Natural killer cell treated with Interleukin-12 subunit alpha and Interleukin-12 subunit beta and Interleukin-15 and Interleukin-18, amount 100 ng/mL, for 72 hours (primary cell): ENCODE measurements at places on chromosomes 5 and 9. TPM values are rescaled to one million over a fixed set of nuclear protein-coding genes. Genes with fewer than 3 reads are reported as not detected.

GRCh38 chr5:131379723-131380122 lies 115.9 kb downstream of the CDC42SE2 start:
- H3K4me1 ChIP-seq = peaks cover 65% of the 10 kb centered on the region
- H3K27ac ChIP-seq = peak overlapping the region; percentile 96
- peak overlapping the region; percentile 86 for H3K4me3 ChIP-seq
- no peaks in the 10 kb centered on the region for H3K27me3 ChIP-seq

DNA sequence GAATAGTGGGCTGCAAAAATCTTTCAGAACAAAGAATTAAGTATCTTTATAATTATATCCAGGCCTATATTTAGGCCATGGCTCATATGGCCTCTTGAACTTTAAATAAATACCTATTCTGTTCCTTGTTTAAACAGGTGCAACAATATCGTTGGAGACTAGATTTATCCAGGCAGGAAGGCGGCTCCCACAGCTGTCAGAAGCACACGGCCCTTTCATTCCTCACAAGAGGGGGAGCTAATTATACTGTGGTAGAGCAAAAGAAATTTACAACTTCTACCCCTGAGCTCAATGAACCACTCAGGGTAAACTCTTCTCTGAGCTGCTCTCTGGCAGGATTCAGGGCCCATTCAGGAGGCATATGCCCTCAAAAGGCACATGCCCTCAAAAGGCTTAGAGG lies 31.3 kb downstream of the TMEM174 start:
- peaks cover 58% of the 10 kb centered on the region for H3K27me3 ChIP-seq
- no peak overlapping the region for H3K27ac ChIP-seq
- peaks cover 17% of the 10 kb centered on the region for H3K36me3 ChIP-seq
- no peak for DNase-seq
- H3K4me3 ChIP-seq = no peak overlapping the region

DNA sequence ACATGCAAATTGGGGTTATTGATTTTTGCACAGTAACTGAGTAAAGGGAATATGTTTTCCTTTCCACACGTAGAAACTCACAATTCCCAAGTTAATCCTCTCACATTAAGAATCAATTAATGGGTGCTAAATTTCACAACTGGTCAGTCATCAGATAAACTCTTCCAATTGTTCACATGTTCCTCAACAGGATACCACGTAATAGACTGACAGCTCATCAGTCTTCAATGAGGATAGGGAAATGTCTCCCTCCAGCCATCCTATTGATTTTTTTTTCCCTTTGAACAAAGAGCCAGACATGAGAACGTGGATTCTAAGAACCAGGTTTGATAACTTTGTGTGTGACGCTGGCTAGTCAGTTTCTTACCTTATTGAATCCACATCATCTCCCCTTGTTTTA lies 768 bp upstream of the CER1 start:
- DNase-seq = no peak
- H3K27me3 ChIP-seq = peaks cover 46% of the 10 kb centered on the region
- H3K4me3 ChIP-seq = no peak overlapping the region
- H3K36me3 ChIP-seq = no peaks in the 10 kb centered on the region

The ZNF366 gene
- total RNA-seq = not detected

- H3K4me1 ChIP-seq = no peaks in the 10 kb centered on the region
- H3K4me3 ChIP-seq = no peak overlapping the region
- no peaks in the 10 kb centered on the region for H3K27me3 ChIP-seq
- no peaks in the 10 kb centered on the region for H3K36me3 ChIP-seq
- no peak overlapping the region for H3K27ac ChIP-seq
- no peak for DNase-seq
Measured at GRCh38 chr9:110106661-110107060, 101.3 kb downstream of the C9orf152 start.

GRCh38 chr9:110255463-110256379 lies 586 bp downstream of the TXN start:
- H3K4me3 ChIP-seq = peak overlapping the region; percentile 89
- H3K36me3 ChIP-seq = peaks cover 11% of the 10 kb centered on the region
- H3K27ac ChIP-seq = peak overlapping the region; percentile 86
- peak; percentile 64 for DNase-seq
- H3K27me3 ChIP-seq = peaks cover 4% of the 10 kb centered on the region
- H3K4me1 ChIP-seq = peaks cover 39% of the 10 kb centered on the region

- H3K27ac ChIP-seq = no peak overlapping the region
- no peak for DNase-seq
- peaks cover 11% of the 10 kb centered on the region for H3K27me3 ChIP-seq
- no peaks in the 10 kb centered on the region for H3K36me3 ChIP-seq
- no peaks in the 10 kb centered on the region for H3K4me1 ChIP-seq
Measured at GRCh38 chr5:107594253-107595045, 76.3 kb downstream of the EFNA5 start.

The LRRC19 gene
- not detected for total RNA-seq

DNA sequence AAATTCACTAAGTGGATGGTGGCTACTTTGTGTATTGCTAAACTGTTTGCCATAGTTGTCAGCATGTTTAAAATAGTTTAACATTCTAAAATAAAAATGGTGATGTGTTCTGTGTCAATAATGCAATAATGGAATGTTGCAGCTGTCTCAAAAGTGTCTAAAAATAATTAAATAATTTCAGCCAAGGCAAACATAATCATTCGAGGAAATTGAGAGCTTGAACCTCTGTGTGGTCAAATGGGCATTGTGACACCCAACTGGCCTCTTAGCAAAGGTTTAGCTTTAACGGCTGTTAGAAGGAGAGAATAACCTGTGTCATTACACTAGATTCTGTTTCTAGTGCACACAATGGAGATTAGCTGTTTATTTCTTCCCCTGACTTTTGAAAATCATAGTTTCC lies 278.5 kb downstream of the TMEM167A start:
- H3K36me3 ChIP-seq = no peaks in the 10 kb centered on the region
- H3K27ac ChIP-seq = no peak overlapping the region
- no peaks in the 10 kb centered on the region for H3K27me3 ChIP-seq
- peaks cover 6% of the 10 kb centered on the region for H3K4me1 ChIP-seq

The SLC34A3 gene
- total RNA-seq = not detected

The FAM221B gene
- total RNA-seq = not detected

DNA sequence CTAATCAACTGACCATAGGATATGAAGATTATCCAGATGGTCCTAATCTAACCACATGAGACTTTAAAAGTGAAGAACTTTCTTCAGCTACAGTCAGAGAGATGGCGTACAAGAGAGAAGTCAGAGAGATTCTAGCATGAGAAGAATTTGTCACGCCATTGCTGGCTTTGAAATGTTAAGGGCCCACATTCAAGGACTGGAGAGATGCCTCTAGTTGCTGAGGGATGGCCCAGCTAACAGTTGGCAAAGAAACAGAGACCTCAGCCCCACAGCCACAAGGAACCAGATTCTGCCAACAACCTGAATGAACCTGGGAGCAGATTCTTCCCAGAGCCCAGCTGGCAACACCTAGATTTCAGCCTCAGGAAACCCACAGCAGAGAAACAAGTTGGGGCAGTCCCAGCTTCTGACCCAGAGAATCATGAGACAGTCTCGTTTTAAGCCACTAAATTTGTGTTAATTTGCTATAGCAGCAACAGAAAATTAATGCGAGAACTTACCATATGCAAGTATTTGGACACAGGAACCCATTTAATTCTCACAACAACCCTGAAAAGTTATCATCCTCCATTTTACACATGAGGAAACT lies 132.0 kb downstream of the MLLT3 start:
- H3K4me3 ChIP-seq = no peak overlapping the region
- H3K27ac ChIP-seq = no peak overlapping the region
- H3K4me1 ChIP-seq = peaks cover 15% of the 10 kb centered on the region
- no peak for DNase-seq
- no peaks in the 10 kb centered on the region for H3K36me3 ChIP-seq
- no peaks in the 10 kb centered on the region for H3K27me3 ChIP-seq

DNA sequence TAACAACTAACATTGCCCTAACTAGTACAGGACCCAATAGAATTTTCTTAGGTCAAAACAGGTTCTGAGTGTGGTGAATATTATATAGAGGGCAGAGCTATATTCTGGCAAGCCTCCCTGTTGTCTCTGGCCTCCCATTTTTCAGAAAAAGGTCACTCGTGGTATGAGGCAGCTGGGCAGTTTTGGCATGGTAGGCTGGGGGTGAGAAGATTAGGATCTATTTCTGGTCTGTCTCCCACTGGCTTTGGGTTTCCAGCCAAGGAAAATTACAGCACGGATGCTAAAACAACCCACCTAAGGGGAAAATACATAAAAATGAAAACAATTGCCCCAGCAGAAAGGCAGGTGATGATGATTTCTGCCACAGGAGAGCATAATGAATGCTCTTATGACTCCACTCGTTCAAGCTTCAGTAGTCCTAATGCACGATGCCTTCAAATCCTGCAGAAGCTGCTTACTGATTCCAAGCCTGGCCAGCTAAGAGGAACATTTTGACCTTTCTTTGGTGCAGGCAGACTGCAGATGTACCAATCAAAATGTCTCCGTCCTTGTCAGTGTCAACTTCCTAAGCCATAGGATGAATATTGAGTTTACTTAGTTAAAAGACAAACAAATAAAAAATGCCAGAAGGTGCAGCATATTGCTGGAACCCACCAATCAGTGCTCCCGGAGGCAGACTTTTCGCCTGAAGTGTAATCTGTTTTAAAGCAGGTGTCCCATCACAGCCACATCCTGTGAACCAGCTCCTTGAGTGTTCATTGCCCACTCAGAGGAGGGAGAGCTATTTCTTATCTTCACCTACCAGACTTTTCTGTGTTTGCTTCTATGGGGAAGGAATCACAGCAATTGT lies 435.4 kb downstream of the ZSWIM6 start:
- no peaks in the 10 kb centered on the region for H3K27me3 ChIP-seq
- no peak for DNase-seq
- no peaks in the 10 kb centered on the region for H3K36me3 ChIP-seq
- H3K27ac ChIP-seq = no peak overlapping the region
- H3K4me1 ChIP-seq = no peaks in the 10 kb centered on the region

GRCh38 chr9:104961701-104962359 lies 33.9 kb upstream of the ABCA1 start:
- peak overlapping the region; percentile 70 for H3K27ac ChIP-seq
- H3K4me1 ChIP-seq = peaks cover 21% of the 10 kb centered on the region
- H3K27me3 ChIP-seq = peaks cover 13% of the 10 kb centered on the region

The VCAN gene
- 0.57 TPM for total RNA-seq

The PCDHA11 gene
- total RNA-seq = not detected

The BTNL3 gene
- not detected for total RNA-seq

- H3K27ac ChIP-seq = no peak overlapping the region
- H3K27me3 ChIP-seq = peaks cover 15% of the 10 kb centered on the region
- H3K4me1 ChIP-seq = no peaks in the 10 kb centered on the region
- H3K36me3 ChIP-seq = no peaks in the 10 kb centered on the region
Measured at GRCh38 chr5:5755888-5756287, 333.4 kb downstream of the ICE1 start.

The PPP3R2 gene
- not detected for total RNA-seq

DNA sequence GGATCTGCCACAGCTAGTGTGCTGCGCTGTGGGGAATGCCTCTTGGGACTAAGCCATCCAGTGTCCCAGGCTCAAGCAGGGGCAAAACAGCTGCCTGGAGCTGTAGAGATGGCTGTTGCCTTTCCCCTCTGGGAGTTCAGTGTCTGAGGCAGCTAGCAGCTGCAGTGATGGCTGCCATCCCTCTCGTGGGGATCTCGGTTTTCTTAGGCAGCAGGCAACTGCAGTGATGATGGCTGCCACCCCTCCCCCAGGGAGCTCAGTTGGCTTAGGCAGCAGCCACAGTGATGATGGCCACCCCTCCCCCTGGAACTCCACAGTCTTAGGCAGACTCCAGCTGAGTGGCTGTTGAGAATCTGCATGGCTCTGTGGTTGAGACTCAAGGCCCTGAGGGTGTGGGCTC lies 1389.2 kb upstream of the NUDT12 start:
- H3K27me3 ChIP-seq = no peaks in the 10 kb centered on the region
- H3K4me1 ChIP-seq = no peaks in the 10 kb centered on the region

DNA sequence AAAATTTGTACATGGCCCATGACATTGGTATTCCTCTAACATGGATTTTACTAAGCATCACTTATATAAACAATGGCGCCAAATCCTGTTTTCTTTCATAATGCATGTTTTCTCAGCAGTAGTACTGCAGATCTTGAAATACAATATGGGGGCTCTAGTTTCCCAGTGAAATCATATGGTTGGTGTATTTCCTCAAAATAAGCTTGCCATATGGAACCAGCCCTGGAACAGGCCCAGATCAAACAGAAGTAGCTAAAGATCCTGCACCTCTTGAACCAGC lies 163.9 kb downstream of the ZNF608 start:
- H3K4me3 ChIP-seq = no peak overlapping the region
- no peaks in the 10 kb centered on the region for H3K36me3 ChIP-seq
- peaks cover 10% of the 10 kb centered on the region for H3K27me3 ChIP-seq

- peaks cover 25% of the 10 kb centered on the region for H3K4me1 ChIP-seq
- H3K36me3 ChIP-seq = no peaks in the 10 kb centered on the region
- H3K27me3 ChIP-seq = no peaks in the 10 kb centered on the region
- H3K27ac ChIP-seq = peak overlapping the region; percentile 85
- no peak overlapping the region for H3K4me3 ChIP-seq
- DNase-seq = no peak
Measured at GRCh38 chr5:87069974-87070608, 197.6 kb upstream of the RASA1 start.

DNA sequence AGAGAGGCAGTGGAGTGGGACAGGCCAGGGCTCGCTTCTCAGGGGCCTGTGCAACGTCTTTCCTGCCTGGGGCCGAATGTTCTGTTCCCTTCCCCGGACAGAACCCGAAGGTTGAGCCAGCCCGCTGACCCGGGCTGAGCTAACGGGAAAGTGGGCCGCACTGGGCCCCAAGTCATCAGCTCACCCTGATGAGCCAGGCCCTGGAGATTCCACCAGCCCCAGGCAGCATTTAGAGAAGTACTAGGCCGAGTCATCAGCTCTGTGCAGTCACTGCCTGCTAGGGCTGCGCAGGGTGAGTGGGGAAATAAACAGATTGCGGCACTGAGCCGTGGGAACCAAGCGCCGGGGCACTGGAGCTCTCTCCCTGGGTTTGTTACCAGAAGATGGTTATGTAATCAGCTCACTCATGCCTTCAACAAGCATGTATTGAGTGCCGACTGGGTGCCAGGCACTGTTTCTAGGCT lies 29.1 kb upstream of the DUSP1 start:
- H3K27ac ChIP-seq = peak overlapping the region; percentile 34
- H3K36me3 ChIP-seq = no peaks in the 10 kb centered on the region
- peaks cover 21% of the 10 kb centered on the region for H3K4me1 ChIP-seq
- DNase-seq = no peak

The PCDHGA9 gene
- total RNA-seq = 0.92 TPM

GRCh38 chr9:2872931-2873323 lies 29.0 kb upstream of the PUM3 start:
- DNase-seq = no peak
- H3K4me1 ChIP-seq = peaks cover 4% of the 10 kb centered on the region
- no peak overlapping the region for H3K4me3 ChIP-seq
- H3K36me3 ChIP-seq = no peaks in the 10 kb centered on the region

DNA sequence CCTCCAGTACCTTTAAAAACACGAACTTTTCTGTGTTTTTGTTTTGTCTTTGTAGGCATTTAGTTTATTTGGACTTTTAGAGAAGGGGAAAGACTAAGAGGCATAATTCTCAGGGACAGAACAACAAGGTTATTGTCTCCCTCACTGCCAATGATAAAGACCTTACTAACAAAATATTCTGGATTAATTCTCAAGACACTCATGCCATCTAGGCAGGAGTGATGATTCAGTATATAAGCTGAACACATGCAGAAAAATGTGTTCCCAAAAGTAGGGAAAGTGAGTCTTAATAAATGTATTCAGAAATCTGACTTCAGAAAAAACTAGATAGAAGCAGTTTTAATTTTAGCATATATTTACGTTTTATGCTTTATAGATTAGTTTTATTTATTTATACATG lies 17.4 kb upstream of the ASPN start:
- no peaks in the 10 kb centered on the region for H3K27me3 ChIP-seq
- no peak for DNase-seq
- H3K4me1 ChIP-seq = no peaks in the 10 kb centered on the region
- H3K4me3 ChIP-seq = no peak overlapping the region
